BJ (cell line): ENCODE measurements at places on chromosomes 16 and 17.

DNA sequence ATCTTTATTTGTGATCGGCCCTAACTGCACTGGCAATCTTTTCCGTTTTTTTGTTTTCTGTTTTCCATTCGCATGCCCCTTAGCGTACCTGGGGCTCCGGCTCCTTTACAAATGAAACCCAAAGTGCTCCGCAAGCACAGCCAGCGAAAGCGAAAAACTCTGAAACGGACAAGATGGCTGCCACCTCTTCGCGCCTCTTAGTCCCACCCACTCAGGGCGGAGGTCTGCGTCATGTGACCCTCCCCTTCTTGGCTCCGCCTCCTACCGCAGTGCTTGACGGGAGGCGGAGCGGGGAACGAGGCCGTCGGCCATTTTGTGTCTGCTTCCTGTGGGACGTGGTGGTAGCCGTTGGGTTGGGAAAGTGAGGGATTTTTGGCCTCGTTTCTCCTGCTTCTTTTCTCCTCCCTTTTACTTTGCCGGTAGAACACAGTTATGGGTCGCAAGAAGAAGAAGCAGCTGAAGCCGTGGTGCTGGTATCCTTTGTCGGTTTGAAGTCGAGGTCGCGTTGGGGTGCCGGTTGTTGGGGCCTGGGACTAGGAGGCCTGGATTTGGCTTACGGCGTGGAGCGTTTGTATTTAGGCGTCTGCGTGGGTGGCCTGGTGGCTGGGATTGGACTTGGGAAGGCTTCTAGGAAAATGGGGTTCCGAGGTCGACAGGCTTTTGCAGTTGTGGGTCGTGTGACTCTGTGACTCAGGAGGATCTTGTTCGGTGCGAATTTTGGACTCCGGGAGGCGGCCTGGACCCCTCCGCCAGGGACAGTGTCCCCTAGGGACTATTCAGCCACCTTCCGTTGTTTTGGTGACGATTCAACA is at the start of gene ZNF207:
ZNF207 (plus strand) TSS at position 304 of the 812 bp plus-strand sequence; CDS start at position 433, 129 bp downstream.
- peak; percentile 77 for DNase-seq

- DNase-seq: no peak
These were observed 9.9 kb downstream of the TAOK2 start for GRCh38 chr16:29983420-29984136.

- no peak for DNase-seq
These were observed 151.7 kb downstream of the CPPED1 start for GRCh38 chr16:12651765-12652512.

- DNase-seq: no peak
These were observed 2.0 kb downstream of the KRT20 start for GRCh38 chr17:40883031-40883430.

DNA sequence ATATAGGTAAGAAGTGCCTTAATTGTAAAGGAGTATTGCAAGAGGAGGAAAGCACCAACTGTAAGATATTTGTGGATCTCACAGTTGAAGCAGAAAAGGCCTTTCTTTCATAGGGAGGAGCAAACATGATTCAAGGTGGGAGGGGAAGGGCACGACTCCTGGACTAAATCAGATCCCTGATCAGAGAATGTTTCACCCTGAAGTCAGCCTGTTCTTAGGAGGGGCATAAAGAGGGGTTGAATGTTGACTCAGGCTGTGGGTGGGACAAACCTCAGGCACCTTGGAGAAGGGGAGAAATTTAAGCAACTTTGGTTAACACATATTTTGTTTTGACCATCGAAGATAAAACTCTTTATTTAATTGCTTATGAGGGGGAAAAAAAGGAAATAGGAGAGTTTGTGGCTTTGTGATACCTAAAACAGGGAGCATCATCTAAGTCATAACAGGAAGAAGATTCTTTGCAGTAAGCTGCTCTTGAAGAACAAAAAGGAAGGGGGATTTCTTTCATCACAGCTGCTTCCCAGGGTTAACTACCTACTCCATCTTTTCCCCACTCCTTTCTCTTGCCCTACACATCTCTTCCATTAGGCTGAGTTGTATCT is 158.6 kb upstream of the ZNF267 start:
- DNase-seq: no peak

DNA sequence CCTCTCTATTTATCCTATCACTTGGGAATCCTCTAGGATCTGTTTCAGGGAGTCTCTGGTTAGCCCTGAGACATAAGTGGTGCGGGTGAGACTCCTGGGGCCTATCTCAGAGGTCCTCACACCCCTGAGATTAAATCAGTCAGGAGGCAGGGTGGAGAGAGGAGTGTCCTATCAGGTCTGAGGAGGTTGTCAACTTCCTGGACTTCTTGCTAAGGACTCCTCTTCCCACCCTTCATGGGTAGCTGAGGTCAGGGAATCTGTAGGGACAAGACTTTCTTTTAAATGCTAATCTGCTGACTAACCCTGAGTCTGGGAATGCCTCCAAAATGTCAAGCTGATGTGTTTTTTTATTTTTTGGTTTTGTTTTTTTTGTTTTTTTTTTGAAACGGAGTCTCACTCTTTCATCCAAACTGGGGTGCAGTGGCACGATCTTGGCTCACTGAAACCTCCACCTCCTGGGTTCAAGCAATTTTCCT is 6.6 kb upstream of the ARMC5 start:
- DNase-seq: peak; percentile 77

GRCh38 chr16:50474138-50474537 is 74.1 kb upstream of the NKD1 start:
- no peak for DNase-seq

DNA sequence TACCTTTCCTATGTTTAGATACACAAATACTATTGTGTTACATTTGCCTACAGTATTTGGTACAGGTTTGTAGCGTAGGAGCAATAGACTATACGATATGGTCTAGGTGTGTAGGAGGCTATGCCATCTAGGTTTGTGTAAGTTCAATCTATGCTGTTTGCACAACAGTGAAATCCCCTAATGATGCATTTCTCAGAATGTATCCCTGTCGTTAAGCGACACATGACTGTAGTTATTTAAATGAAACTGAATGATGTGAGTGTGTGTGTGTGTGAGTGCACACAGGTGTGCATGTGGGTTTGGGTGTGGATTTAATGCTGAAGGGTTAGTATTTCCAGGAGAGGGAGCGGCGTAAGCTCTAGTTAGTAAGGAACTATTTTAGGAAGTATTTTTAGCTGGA is 34.6 kb upstream of the SMIM36 start:
- no peak for DNase-seq

- DNase-seq: no peak
These were observed 12.8 kb downstream of the CYTH1 start for GRCh38 chr17:78769196-78769773.

DNA sequence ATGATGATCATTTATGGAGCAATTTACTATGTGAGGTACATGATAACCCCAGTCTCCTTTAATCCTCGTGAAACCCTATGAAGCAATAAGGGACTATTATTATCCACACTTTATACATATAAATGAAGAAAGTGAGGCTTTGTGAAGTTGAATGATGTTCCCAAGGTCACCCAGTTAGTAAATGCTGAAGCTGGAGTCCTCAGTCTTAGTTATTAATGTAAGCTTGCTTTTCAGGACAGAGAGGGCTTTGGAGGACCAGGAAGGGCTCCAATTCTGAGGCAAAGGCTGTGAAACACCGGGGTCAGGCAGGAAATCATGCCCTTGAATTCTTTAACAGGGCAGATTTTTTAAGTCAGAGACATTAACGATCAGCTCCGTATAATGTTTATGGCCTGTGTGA is 36.8 kb downstream of the KSR1 start:
- no peak for DNase-seq

GRCh38 chr17:48555258-48556228 is 10.6 kb upstream of the HOXB2 start:
- DNase-seq: no peak

DNA sequence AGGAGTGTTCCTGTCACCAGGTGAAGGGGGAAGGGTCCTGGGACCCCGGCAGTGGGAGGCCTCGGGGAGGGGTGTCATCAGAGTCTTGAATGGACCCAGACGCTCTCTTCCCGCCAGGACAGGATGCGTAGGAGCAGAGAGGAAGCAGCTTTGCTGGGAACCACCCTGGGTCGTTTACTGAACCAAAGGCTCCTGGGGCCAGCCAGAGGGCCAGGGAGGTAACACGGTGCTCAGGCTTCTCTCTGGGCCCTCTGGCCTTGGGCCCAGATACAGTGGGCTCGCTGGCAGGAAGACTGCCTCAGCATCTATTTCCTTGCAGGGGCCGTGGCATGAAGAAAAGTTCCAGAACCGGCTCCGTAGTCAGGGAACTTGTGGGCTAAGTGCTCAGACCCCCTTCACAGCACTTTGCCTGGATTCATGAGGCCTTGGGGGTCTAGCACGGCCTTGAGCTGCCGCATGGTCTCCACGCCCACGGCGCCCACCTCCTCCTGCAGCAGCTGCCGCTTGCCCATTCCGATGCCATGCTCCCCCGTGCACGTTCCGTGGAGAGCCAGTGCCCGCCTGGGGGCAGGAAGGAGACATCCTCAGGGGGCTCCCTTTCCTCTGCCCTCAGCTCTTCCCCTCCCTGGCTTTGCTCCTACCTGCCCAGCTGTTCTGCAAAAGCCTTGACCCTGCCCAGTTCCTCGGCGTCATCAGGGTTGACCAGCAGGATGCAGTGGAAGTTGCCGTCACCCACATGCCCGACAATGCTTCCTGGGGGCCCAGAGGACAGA is 4.4 kb downstream of the LDHD start:
- no peak for DNase-seq

DNA sequence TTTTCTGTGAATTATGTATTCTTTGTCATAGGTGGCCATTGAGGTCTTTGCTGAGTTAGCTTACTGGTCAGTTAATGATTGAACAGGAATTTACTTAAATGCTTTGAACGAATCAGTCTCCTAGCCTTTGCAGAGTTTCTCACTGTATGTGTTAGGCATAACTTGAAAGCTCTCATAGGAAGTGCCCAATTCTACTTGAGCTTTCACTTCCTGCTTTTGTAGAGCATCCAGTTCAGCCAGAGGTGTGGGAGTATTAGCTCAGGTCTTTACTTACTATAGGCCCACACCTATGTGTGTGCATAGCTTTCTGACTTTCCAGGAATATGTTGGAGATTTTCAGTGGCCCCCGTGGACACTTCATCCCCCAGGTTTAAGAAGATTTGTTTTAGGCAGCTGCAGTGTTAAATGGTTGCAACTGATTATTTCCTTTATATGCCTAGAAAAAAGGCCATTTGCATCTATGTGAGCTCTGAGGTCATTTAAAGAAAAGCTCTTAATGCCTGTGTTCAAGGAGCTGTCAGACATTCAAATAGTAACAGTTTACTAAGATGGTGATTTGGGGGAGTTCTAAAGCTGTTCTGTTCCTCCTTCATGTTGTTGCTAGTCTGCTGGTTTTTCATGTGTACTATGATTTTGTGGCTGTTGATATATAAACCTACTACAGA is 62.3 kb downstream of the PHKB start:
- DNase-seq: no peak

DNA sequence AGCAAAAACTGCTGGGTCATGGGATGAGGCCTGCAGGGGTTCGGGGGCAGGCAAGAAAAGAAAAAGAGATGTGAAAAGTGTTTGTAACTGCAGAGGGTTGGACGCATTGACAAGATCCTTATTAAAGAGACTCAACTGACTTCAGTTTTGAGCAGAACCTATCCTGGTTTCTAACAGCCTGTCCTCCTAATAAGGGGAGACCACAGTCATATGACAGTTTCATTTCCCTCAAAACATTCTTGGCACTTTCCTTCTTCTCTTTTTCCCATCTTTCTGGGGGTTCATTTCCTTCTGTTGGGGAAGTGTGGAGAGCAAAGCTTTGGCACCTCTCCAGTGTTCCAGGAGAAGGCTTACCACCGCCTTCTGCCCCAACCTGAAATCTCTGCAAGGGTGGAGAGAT is 118.5 kb downstream of the MAF start:
- no peak for DNase-seq

- no peak for DNase-seq
These were observed 7.4 kb downstream of the CBFB start for GRCh38 chr16:67036323-67036741.

GRCh38 chr16:3068487-3068886 is 3.0 kb downstream of the IL32 start:
- DNase-seq: no peak

DNA sequence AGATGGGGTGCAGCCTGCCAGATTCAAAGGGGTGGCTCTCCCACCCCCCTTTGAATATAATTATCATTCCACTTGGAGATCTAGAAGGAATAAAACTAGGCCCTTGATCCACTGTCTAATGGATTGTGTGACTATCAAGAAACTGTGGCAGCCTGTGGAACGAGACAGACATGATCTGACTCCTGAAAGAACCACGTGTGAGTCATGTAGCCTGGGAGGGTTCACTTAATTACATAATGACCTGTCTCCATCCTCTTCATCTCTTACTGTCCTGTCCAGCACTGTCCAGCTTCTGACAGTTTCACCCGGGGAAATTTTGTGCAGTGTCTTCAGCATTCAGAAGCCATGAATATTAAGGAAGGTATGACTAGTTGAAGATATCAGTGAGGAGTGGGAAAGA is 43.3 kb upstream of the CDH13 start:
- no peak for DNase-seq

GRCh38 chr17:78794864-78795640 is 13.0 kb upstream of the CYTH1 start:
- no peak for DNase-seq

DNA sequence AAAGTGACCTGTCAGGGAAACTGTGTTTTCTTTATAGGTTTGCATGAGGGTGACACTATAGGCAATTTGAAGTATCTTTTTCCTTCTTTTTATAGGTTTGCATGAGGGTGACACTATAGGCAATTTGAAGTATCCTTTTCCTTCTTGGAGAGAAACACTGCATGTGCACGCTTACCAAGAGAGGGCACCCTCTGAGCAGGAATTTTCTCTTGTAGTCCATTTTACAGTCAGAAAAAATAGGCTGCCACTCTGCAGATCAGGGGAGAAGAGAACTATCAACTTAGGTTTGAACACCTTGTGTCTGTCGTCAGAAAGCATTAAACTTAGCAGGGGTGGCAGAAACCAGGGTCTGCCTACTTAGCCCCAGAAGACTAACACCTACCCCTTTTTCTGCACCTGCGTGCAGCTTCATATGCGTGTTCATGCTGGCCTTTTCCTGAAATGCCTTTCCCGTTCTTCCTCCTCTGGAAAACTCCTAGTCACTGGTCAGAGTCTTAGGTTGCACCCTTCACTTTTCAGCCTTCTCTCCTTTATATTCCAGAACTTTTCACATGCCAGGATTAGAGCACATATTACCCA is 16.4 kb upstream of the SMIM36 start:
- DNase-seq: no peak

GRCh38 chr17:13885953-13886889 is 183.1 kb upstream of the COX10 start:
- no peak for DNase-seq

GRCh38 chr16:30982548-30983288 is 2.3 kb upstream of the HSD3B7 start:
- no peak for DNase-seq

- DNase-seq: no peak
These were observed at the start of gene UTS2R for GRCh38 chr17:82371333-82372248. Gene UTS2R, plus strand, starts transcription at chr17:82371765. Its CDS starts 2,560 bp downstream, at chr17:82374325.

DNA sequence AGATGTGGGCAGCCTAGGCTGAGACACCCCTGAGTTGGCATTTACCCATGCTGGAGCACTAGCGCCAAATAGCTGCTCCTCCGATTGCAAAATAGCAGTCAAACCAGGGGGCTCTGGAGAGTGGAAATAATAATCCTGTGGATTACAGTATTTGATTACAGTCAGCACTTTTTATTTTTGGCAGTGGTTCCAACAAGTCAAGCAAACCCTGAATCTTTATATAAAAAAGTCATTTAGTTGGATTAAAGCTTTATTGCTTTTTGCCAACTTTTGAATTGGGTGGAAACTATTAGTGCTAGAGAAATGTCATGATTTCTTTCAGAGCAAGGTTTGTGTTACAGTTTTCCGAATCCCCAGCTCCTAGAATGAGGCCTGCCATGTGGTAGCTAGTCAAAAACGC is 99.3 kb upstream of the FAM20A start:
- DNase-seq: no peak
